ENCODE measurements at places on chromosomes 16 and 17.

GRCh38 chr17:80000981-80001775 lies 34.5 kb downstream of the TBC1D16 start:
- DNase-seq: no peak

DNA sequence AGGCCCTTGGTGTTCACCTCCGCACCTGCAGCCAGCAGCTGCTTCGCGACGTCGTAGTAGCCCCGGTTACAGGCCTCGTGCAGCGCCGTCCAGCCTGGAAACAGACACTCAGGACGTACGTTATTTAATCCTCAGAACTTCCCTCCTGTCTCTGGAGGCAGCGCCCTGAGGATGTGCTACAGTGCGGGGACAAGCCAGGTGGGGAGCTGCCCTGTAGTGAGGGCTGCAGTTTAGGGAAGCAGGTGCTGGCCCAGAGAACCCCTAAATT lies 71.0 kb downstream of the ZNF778 start:
- no peak for DNase-seq

- DNase-seq: peak; percentile 15
These were observed 58.3 kb downstream of the SPACA3 start for GRCh38 chr17:33049781-33050414.

GRCh38 chr16:71412270-71413160 lies 29.3 kb downstream of the TLE7 start:
- DNase-seq: peak; percentile 29

GRCh38 chr17:67400193-67400592 lies 23.1 kb downstream of the PITPNC1 start:
- no peak for DNase-seq

- DNase-seq: no peak
These were observed 63.9 kb upstream of the RPH3AL start for GRCh38 chr17:416293-417206.

DNA sequence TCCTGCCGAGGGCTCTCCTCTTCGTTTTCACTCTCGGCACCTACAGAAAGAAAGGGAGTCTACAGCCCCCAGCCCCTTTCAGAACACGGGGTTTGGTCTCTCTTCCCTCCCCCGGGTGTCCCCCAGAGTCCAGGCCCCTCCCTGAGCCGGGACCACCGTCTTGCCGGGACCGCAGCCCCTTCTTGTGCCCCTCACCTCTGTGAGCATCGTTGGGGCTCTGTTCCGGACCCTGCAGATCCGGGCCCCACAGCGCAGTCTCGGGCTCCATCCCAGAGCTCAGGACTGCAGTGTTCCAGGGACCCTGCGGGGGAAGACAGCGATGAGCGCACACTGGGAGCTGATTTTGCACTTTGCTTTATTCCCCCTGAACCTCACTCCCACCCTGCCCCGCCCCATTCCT lies 2.8 kb downstream of the ZNF629 start:
- no peak for DNase-seq

DNA sequence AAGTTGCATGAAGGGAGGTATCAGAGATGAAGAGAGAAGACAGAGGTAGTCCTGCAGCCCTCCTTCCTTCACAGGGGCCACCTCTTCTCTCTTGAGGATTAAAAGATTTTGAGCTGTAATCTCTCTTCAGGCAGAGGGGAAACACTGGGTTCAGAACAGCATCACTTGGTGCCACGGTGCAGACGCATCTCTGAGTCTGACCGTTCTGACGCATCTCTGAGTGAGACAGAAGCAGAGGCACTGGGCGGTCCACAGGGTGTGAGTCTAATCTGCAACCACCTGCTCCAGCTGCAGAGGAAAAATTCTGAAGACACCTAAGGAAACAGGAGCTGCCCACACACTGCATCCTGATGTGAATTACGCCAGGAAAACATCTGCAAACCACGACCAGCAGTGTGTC lies 5.3 kb upstream of the KRT37 start:
- DNase-seq: no peak

- peak; percentile 92 for DNase-seq
These were observed 27.5 kb downstream of the OMG start for GRCh38 chr17:31269578-31269983.

DNA sequence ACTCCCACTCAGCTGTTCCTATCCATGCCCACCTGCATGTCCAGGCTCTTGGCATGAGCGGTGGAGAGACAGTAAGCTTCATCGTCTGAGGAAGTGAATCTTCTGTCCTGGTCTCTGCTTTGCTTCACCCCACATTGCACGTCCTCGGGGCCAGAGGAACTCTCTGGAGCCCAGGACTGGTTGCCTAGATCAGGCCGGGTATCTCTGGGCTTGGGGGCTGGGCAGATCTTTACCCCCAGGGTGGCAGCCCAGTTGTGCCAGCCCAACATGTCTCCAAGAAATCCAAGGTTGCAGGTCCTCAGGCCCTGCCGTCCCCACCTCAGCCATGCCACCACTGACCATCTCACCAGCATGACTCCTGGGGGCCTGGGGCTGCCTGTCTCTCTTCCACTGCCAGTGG lies 58.3 kb downstream of the BEAN1 start:
- no peak for DNase-seq

DNA sequence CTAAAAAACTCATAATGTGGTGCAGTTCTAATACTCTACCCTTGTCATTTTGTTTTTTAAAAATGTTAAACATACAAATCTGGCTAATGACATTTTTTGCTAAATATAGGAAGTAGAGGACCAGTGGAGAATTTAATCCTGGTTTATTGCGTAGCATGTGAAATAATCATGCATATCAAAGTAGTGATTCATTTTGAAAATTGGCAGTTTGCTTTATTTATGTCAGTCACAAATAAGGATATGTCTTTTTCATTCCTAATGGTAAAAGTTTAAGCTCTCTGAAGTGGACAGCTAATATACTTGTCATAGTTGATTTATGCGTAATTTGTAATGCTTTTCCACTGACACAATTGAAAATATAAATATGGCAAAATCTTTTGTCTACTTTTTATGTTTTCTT lies 224.2 kb downstream of the BCAS3 start:
- DNase-seq: peak; percentile 37

- DNase-seq: no peak
These were observed 129.9 kb downstream of the AIPL1 start for GRCh38 chr17:6304894-6305612.

DNA sequence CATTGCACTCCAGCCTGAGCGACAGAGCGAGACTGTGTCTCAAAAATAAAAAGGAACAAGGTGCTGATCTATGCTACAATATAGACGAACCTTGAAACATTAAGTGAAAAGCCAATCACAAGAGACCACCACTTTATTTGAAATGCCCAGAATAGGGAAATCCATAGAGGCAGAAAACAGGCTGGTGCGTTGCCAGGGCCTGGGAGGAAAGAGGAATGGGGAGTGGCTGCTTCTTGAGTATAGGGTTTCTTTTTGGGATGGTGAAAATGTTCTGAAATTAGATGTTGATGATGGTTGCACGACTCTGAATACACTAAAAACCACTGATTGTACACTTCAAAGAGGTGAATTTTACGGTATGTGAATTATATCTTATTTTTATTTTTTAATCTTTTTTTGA lies 20.3 kb upstream of the GLIS2 start:
- DNase-seq: no peak
